ENCODE measurements at places on chromosomes 12 and 14. TPM values are rescaled to one million over a fixed set of nuclear protein-coding genes. Genes with fewer than 3 reads are reported as not detected.

The PDZRN4 gene
- total RNA-seq, result 1.4 TPM

The MTA1 gene
- 256 TPM for total RNA-seq

The NOP9 gene
- 30.8 TPM for total RNA-seq

The CIROP gene
- total RNA-seq, result not detected

The FAM181A gene
- total RNA-seq, result not detected

The RAPGEF3 gene
- 20.9 TPM for total RNA-seq

The MLXIP gene
- total RNA-seq, result 65.3 TPM

The RDH16 gene
- total RNA-seq, result 1.3 TPM

The CRIP1 gene
- 17.1 TPM for total RNA-seq

The PZP gene
- total RNA-seq, result not detected

The RTL1 gene
- 8.8 TPM for total RNA-seq

The KRT6C gene
- not detected for total RNA-seq

The CHD8 gene
- 126 TPM for total RNA-seq

The BICDL1 gene
- 41.5 TPM for total RNA-seq

All from mesothelial cell of epicardium (in vitro differentiated cells).